ENCODE measurements at places on chromosomes 3 and 15. TPM values are rescaled to one million over a fixed set of nuclear protein-coding genes. Genes with fewer than 3 reads are reported as not detected.

Gene ERICH6
- under 0.01 TPM for total RNA-seq

Gene HIGD2B
- total RNA-seq: under 0.01 TPM

GRCh38 chr3:17360991-17361390 lies 381.4 kb downstream of the TBC1D5 start:
- DNase-seq: no peak

DNA sequence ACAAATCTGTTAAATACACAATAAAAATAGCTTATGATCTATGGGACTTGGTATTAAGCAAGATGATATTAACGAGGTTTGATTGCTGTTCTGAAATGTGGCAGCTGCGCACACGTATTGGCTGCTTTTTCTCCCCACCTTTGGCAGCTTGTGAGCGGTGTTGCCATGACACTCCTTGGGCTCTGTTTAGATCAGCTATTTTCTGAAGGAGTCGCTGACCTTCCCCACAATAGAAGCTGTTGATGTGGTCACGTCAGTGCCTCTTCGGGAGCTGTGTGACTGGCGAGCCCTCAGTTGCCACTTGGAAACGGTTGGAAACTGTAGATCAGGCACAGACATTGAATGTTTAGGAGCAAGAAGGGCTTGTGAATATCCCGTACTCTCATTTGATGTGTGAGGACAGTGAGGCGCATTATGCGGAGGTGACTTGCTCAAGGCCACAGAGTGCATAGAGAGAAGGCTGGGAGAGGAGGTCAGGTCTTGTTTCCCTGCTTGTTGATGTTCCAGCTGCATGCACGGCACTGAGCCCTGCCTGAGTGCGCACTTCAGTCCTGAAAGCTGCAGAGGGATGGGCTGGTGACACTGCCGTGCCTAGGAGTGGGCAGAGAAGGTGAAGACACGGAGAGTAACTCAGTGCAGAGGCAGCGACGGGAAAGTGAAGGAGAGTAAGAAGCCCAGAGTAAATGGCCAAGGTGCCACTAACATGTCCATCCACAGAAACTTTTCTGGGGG lies 198.4 kb downstream of the LPP start:
- no peak for DNase-seq

DNA sequence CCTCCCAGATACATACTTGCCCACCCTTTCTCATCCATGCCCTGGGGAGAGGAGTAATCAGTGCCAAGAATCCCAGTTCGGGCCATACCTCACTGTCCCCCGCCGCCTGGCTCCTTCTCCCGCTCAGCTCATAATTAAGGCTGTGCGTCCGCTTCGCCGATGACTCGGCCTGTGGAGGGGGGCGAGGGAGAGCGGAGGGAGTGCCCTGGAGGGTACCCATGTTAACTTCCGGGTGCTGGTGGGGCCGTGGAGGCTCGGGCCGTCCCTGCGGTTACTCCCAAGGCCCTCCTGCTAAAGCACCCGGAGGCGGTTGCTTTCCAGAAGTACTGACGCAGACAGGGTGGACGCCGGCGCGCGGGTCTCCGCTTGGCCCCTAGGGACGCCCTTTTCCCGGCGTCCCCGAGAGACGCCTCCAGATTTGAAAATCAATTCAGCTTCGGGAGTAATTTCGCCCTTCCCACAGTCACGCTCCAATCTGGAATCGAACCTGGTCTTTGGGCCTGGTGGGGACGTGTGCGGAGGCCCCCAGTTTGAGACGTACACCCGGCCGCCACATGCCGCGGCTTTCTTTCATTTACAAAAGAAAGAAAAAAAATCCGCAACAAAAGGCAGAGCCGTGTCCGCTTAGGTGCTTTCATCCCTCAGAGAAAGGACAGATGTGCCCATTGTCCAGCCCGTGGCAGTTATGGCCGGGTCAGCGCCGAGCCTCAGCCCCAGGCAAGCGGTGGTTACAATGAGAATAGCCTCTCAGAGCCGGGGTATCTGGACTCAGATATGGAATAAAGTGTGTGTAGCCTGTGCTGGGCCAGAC lies 1.0 kb upstream of the ONECUT1 start:
- no peak for DNase-seq

- no peak for DNase-seq
Observed at GRCh38 chr15:64305261-64305660, 50.7 kb downstream of the CSNK1G1 start.

- no peak for DNase-seq
Observed at GRCh38 chr3:17686613-17687012, 55.8 kb downstream of the TBC1D5 start.

- DNase-seq: no peak
Observed at GRCh38 chr3:51510996-51511395, 11.2 kb upstream of the DCAF1 start.

Measured in frontal cortex (tissue), 4 donors.